ENCODE measurements at places on chromosomes 6 and 20.

- DNase-seq: no peak
These were observed 37.3 kb downstream of the SRSF3 start for GRCh38 chr6:36631326-36632011.

DNA sequence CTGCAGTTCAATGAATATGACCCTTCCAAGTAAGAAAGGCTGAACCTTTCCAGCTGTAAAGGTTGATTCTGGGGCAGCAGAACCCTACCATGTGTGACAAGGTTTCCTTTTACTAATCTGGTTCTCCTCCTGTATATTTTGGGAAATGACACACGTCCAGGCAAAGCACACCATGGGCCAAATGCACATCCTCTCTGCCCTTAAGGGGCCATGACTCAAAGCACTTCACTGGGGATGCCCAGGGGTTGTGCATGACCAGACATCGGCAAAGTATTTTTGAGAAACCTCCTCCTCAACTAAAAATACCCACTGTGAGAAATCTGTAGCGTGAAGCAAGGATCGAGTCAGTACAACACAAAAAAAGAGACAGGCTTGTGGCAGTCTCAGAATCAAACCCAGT is 174.7 kb downstream of the BACH2 start:
- no peak for DNase-seq

DNA sequence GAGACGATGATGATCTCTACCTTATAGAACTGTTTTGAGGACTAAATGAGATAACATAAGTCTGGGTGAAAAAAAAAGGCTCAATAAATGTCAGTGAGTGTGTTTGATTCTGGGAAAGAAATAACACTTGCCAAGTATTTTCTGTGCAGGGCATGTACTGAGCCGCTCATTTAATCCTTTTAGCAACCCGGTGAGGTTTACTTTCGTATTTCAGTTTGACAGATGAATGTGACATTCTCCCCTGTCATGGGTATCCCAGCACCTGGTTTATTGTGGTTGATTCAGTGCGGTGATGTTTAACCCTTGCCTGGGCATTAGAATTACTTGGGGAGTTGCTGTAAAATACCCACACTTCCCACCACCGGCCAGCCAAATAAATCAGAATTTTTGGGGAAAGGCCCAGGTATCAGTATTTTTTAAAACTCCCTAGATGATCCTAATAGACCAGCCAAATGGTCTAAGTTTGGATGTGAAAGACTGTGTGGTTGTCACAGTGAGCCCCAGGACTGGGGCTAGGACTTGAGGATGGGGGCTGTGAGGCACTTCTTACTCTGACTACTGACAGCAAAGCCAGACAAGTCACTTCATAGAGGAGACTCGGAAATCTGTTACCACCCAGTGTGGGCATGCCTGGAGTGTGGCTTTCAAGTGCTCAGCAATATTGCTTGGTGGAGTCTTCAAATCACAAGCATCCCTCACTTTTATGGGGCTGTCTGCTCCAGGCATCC is 100.2 kb upstream of the KCNG1 start:
- no peak for DNase-seq

- DNase-seq: no peak
These were observed 16.5 kb upstream of the UBE2J1 start for GRCh38 chr6:89368999-89369398.

DNA sequence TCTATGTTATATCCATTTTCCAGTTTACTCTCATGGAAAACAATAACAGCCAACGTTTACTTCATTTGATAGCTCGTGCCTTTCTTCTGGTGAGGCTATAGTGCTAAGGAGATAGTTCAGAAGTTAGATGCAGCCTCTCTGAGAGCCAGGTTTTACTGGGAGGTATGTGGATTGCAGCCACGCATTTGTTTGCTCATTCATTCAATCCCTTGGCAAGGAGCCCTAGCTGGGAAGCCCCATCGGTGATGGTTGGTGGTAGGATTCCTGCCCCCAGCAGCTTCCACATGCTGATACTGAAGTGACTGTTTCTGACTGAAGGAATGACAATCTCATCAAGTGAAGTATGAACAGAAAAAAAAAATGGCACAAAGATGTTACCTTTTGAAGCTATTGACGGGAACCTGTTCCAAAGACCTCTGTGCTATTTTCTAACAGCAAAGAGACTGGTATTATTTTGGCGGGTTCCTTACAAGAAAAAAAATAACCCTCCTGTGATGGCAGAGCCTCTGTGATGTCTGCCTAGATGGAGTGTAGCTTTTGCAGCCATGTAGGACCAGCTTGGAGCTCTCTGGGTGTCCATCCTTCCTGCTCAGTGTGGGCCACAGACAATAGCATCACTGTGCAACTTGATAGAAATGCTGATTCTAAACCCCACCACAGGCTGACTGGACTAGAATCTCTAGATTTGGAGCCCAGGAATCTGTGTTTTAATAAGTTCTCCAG is 30.6 kb downstream of the SNAP25 start:
- peak; percentile 42 for DNase-seq

GRCh38 chr6:53023323-53023722 is 28.2 kb upstream of the GSTA4 start:
- no peak for DNase-seq

DNA sequence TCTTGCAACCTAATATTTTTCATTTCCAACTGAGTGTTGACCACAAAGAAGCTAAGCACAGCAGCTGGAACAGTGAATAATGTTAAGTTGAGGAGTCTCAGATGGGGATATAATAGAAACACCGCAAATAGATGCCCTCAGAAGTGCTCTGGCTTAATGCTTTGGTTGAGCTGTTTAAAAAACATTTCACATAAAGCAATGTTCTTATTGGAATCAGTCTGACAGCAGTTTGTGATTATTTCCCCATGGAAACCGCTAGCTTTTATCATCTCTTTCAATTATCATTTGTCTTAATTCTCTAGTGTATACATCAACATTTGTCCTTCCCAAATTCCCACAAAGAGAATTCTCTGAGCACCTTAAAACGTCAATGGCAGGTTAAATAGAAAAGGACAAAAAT is 30.8 kb downstream of the METTL24 start:
- no peak for DNase-seq

GRCh38 chr6:148231572-148231971 is 111.1 kb upstream of the SASH1 start:
- no peak for DNase-seq

- no peak for DNase-seq
These were observed 75.5 kb downstream of the DOK5 start for GRCh38 chr20:54550776-54551396.

All from SHP77 treated with DMSO at 0.1 percent for 48 hours (cell line).